ENCODE measurements at places on chromosomes 1 and 21. TPM values are rescaled to one million over a fixed set of nuclear protein-coding genes. Genes with fewer than 3 reads are reported as not detected.

GBP6 gene
- total RNA-seq = not detected

DLGAP3 gene
- total RNA-seq = 0.18 TPM

OLIG2 gene
- total RNA-seq = not detected

SH3BGRL3 gene
- total RNA-seq = 116 TPM

XCL2 gene
- total RNA-seq = not detected

RGS13 gene
- not detected for total RNA-seq

ARHGAP30 gene
- total RNA-seq = 0.07 TPM

OR10R2 gene
- not detected for total RNA-seq

MROH9 gene
- total RNA-seq = not detected

Measured in A549 treated with RU486 at 1 μM for 4 hours (cell line).